Epithelial cell of alveolus of lung (primary cell): ENCODE measurements at places on chromosomes 1 and 21. TPM values are rescaled to one million over a fixed set of nuclear protein-coding genes. Genes with fewer than 3 reads are reported as not detected.

The CD1E gene
- total RNA-seq, result not detected in 2 replicates

The EDN2 gene
- not detected in 2 replicates for total RNA-seq

The OR2T33 gene
- total RNA-seq, result not detected in 2 replicates

The EPHB2 gene
- total RNA-seq, result 22.4 and 97.9 TPM in 2 replicates

The YRDC gene
- 18.0 and 24.0 TPM in 2 replicates for total RNA-seq

The LPAR3 gene
- 1.9 and 28.6 TPM in 2 replicates for total RNA-seq

The PROK1 gene
- total RNA-seq, result not detected in 2 replicates

The ESRRG gene
- 0.65 and 0.96 TPM in 2 replicates for total RNA-seq

The FAM163A gene
- total RNA-seq, result 0.26 TPM in 1 of 2 replicates, not detected in the other

The E2F2 gene
- 1.2 and 2.3 TPM in 2 replicates for total RNA-seq

The FABP3 gene
- 109 TPM in 1 of 2 replicates, not detected in the other for total RNA-seq

The CCDC181 gene
- total RNA-seq, result 1.2 and 2.2 TPM in 2 replicates

The FCAMR gene
- not detected in 2 replicates for total RNA-seq

The MROH9 gene
- total RNA-seq, result not detected in 2 replicates

The LINGO4 gene
- not detected in 2 replicates for total RNA-seq

The PLEKHO1 gene
- total RNA-seq, result 53.5 and 55.6 TPM in 2 replicates

The NCAM2 gene
- total RNA-seq, result 1.9 and 8.1 TPM in 2 replicates
